ENCODE measurements at places on chromosomes 6 and 20. TPM values are rescaled to one million over a fixed set of nuclear protein-coding genes. Genes with fewer than 3 reads are reported as not detected.
A peak's percentile ranks its signal among the peaks of the same experiment; 100 is the strongest.

DNA sequence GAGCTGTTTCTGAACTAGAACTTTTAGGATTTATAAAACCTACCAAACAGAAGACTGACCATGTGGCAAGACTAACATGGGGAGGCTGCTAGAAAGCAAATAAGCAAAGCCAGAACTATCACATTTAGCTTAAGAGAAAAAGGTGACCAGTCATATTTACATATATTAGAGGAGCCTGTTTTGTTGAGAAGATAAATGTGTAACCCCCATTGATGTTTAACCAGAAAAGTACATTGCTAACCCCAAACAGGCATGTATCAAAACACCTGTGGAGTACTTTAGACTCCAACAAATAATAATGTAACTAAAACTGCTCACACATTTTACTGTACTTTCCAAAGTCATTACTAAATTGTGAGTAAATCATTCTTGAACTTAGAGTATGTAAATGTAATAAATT, 35.0 kb downstream of the AKIRIN2 start:
- no peak for DNase-seq

DNA sequence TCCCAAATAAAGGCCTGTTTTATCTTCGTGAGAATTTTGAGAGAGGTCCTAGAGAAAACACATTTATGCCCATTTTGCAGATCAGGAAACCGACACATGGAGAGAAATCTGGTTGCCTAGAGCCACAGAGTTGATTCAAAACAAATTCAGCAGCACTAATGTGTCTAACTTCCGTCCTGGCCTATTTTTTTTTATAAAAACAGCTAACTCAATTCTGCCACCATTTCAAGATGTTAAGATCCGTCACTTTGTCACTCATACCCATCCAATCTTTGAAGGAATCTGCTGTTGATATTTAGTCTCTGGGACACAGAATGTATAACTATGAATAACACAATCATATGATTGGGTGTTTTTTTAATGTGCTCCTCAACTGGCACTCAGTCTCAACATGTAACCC, 611.1 kb upstream of the ARID1B start:
- DNase-seq: no peak

DNA sequence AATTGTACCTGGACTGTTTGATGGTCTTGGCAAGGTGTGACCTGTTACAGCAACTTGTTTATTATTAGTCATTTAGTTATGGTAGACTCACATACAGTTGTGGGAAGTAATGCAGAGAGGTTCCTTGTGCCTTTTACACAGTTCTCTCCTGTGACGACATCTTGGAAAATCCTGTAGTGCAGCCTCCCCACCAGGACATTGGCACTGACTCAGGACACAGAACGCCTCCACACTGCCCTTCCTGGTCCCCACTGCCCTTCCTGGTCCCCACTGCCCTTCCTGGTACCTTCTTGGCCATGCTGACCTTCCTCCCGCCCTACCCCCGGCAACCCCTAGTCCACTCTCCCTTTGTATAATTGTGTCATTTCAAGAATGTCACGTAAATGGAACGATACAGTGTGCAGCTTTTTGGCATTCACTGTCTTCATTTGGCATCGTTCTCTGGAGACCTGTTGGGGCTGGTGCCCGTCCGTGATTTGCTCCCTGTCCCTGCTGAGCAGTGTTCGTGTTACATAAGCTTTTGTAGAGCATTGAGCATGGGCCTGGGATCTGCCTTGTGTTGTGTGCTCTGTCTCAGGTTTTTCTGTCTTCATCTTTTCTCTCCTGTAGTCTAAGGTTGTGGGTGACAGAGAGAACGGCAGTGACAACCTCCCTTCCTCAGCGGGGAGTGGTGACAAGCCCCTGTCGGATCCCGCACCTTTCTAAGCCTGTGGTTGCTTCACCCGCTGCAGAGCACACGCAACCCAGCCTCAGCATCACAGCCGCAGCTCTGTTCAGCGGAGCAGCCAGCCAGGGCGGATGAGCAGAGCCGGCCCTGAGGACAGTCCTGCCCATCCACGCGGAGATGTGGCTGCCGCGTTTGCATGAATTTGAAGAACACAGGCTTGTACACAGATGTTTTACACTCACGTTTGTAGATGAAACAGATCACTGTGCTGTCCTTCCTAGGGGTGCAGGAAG, 5.4 kb upstream of the DNAJC5 start:
- no peak for DNase-seq

- no peak for DNase-seq
Measured at GRCh38 chr6:15090745-15091384, 155.0 kb upstream of the JARID2 start.

GRCh38 chr6:159400826-159401225, 231.6 kb downstream of the FNDC1 start:
- no peak for DNase-seq

GRCh38 chr20:39913274-39913673, 775.8 kb downstream of the MAFB start:
- no peak for DNase-seq

GRCh38 chr6:127956956-127957355, 56.1 kb upstream of the THEMIS start:
- DNase-seq: no peak

- peak; percentile 77 for DNase-seq
Measured at GRCh38 chr6:63904650-63905248, 269.1 kb downstream of the PHF3 start.

The C2 gene
- total RNA-seq: not detected

Data from glomerular endothelial cell (primary cell).